ENCODE measurements at places on chromosomes 6 and 20.

DNA sequence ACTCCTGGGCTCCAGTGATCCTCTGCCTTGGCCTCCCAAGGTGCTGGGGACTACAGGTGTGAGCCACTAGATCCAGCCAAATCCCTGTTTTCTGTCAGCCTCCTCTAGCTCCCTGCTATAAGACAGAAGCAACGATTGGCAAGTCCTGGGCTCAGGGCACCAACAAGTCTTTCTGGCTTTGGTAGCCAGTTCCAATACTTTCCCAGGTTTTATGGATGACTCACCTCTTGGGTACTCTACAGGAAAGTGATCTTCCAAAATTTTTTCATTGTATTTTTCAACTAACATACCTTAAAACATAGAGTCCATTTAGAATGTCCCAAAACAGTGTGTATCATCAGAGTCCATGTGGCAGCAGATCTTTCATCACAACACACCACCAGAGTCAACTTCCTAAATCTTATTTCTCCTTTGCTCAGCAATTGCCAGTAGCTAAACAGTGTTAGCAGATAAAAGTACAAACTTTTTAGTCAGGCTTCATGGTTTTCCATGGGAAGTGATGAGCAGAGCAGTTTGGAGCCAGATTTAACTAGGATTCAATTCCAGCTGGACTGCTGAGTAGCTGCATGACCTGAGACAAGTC, 13.3 kb downstream of the GABBR1 start:
- DNase-seq = no peak

DNA sequence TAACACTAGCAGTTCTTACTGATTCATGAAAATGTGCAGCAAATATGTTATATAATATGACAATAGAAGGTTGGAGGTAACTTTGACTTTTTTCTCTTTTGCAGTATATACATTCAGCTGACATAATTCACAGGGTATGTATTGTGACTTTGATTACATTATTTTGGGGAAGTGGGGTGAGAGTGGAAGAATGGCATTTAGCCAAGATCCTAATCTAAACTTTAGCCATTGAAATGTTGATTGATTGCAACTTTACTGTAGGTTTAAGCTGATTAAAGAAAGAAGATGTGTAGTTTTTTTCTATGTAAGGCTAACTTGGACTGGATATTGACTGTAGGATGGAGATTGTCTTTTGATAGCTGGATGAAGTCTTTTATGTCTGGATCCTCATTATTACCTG, 46.0 kb downstream of the MAPK14 start:
- DNase-seq = no peak

GRCh38 chr6:111399626-111400025, 83.4 kb downstream of the REV3L start:
- no peak for DNase-seq

DNA sequence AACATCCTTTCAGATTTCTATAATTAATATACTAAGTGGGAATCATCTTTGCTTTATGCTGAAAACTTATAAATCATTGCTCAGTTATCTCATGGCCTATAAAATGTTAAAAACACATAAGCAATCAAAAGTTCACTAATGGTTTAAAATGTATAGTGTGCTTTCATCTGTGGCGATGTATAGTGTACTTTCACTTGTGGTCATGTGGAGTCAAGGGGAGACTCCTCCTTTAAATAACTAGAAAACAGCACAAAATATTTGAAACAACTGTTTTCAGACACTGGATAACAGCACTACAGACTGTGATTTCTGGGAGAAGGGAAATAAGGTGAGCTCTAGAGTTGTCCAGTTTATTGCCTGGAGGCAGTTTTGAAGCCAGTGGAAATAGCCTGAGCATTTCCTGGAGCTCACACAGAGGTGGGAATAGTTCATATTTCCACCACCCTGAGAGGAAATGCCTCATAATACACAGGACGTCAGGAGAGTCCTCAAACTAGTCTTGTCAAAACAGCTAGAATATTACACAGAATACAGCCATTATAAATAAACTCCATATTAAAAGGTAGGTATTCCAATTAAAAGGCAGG, 89.4 kb downstream of the CEP162 start:
- DNase-seq = no peak

- DNase-seq = no peak
These were observed 110.6 kb upstream of the FUT9 start for GRCh38 chr6:95905132-95905531.

- DNase-seq = no peak
These were observed 413.7 kb upstream of the SULF2 start for GRCh38 chr20:48198929-48199451.

- DNase-seq = no peak
These were observed 287.6 kb downstream of the ESR1 start for GRCh38 chr6:152094992-152095592.

DNA sequence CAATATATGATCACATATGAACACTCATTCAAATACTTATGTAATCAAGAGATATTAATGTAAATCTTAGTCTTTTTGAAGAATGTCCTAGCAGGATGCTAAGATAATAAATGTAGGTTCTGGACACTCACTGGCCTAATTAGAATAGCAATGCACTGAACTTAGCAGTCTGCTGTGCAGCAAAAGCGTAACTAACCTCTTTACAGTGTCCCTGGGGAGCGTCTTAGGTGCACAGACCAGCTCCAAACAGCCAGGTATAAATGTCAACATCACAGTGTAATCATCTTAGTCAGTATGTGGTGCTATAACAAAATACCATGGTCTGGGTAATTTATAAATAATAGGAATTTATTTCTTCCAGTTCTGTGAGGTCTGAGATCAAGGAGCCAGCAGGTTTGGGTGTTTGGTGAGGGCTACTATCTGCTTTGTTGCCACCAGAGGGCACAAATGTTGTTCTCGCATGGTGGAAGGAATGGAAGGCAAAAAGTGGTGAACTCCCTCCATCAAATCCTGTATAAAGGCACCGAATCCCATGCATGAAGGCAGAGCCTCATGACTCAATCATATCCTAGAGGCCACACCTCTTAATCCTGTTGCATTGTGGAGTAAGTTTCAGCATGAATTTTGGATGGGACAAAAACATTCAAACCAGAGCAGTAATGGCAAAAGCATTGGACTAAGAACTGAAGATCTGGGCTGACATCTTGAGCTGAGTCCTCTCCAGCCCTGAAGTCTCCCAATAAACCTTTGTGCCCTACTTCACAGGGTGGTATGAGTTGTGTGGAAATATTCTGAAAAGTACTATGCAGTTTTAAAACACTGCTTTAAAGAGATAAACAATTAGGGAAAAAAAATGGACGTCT, 41.8 kb upstream of the FOXO3 start:
- DNase-seq = no peak

GRCh38 chr6:156960525-156960924, 183.3 kb downstream of the ARID1B start:
- DNase-seq = no peak

- DNase-seq = no peak
These were observed 76.3 kb downstream of the HFE start for GRCh38 chr6:26163427-26164119.

DNA sequence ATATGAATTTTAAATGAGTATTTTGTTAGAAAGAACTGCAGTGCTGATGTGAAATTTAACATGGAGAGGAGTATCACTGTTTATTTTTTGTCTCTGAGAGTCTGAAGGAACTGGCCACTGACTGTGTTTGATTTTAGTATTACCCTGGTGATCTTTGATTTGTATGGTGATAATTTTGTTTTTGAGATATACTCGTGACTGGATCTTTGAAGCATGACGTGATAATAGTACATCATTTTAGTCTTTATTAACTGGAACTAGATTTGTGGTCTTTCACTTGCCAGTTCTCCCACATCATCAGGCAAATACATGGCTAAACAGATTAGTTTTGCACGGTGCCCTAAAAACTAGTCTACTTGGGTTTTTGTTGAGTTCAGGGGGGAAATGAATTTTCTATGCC, 55.5 kb downstream of the ARID1B start:
- DNase-seq = no peak

DNA sequence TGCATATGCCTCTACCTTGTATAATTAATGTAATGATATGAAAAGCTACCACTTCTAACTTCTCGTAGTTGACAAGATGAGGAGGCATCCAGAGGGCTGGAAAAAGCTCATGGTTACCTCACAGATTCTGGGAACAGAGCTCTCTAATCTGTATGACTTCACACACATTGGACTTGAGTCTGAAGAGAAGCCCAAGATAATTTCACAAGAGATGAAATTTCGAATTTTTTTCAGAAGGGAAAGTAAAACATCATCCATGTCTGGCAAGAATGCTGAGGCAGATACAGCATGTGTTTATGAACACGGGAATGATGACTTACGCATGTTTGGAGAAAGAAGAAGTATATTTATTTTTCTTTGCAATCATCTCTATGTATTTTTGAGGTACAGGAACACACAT, 141.8 kb upstream of the TENT5A start:
- no peak for DNase-seq

GRCh38 chr6:154306696-154307095, 49.9 kb downstream of the IPCEF1 start:
- DNase-seq = no peak

DNA sequence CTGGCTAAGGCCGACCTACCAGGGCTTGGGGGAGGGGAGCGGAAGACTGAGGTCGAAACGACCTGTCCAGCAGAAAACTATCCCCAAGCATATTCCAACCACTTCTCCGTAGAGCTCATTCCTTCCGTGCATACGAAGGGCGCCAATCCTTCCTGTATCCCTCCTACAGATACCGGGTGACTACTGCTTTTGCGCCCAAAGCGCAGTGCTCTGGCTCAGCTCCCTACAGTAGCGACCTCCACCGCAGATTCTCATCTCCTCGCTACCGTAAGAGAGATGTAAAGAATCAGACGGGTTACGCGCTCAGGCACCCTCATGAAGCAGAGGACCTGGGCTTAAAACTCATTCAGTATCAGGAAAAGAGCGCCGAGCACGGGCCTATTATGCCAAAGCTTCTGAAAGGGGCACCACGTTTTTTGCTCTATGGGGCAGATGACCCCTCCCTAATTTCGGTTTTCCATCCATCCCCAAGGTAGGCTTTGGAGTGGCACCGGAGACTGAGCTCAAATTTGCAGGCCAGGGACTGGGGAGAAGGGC, 563 bp upstream of the NNAT start:
- DNase-seq = no peak

All from stimulated activated CD4-positive, alpha-beta T cell treated with anti-CD3 and anti-CD28 coated beads, Interleukin-12 subunit alpha, Interleukin-12 subunit beta, amount 100 ng/mL, for 24 hours (primary cell).